ENCODE measurements at places on chromosomes 3 and 15. TPM values are rescaled to one million over a fixed set of nuclear protein-coding genes. Genes with fewer than 3 reads are reported as not detected.
A peak's percentile ranks its signal among the peaks of the same experiment; 100 is the strongest.

- H3K27me3 ChIP-seq: peaks cover 3% of the 10 kb centered on the region
- no peak for DNase-seq
- H3K36me3 ChIP-seq: no peaks in the 10 kb centered on the region
- H3K4me1 ChIP-seq: no peaks in the 10 kb centered on the region
- no peak overlapping the region for H3K4me3 ChIP-seq
These were observed 13.7 kb downstream of the CCR8 start for GRCh38 chr3:39343076-39343717.

DNA sequence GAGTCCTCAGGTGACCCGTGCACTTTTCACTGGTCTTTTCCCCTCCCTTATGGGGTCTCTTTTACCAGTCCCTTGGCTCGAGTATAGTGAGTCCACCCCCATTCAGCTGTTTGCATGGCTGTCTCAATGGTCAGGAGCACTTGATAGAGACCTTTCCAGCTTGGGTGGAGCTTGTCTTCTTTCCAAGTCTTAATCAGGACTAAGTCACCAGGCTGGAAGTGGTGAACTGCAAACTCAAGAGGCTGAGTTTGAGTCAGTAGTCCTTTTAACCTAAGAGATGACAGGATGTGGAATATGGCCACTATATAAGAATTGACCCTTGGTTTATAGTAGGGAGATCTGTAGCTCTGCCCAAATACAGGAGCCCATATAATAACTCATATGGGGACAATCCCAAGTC, 279.7 kb downstream of the PYDC2 start:
- H3K4me3 ChIP-seq: no peak overlapping the region
- no peak for DNase-seq
- H3K4me1 ChIP-seq: no peaks in the 10 kb centered on the region
- H3K27me3 ChIP-seq: no peaks in the 10 kb centered on the region

GRCh38 chr15:29668120-29668602, 154.1 kb downstream of the TJP1 start:
- H3K4me1 ChIP-seq: peaks cover 37% of the 10 kb centered on the region
- no peak overlapping the region for H3K4me3 ChIP-seq
- no peaks in the 10 kb centered on the region for H3K27me3 ChIP-seq
- H3K36me3 ChIP-seq: no peaks in the 10 kb centered on the region

GRCh38 chr3:158769952-158770740, 31.7 kb upstream of the MFSD1 start:
- no peak overlapping the region for H3K4me3 ChIP-seq
- no peaks in the 10 kb centered on the region for H3K27me3 ChIP-seq
- H3K36me3 ChIP-seq: no peaks in the 10 kb centered on the region
- H3K4me1 ChIP-seq: peaks cover 23% of the 10 kb centered on the region
- no peak overlapping the region for H3K27ac ChIP-seq

The CACNA2D3 gene
- 0.46 TPM for total RNA-seq

The C3orf85 gene
- not detected for total RNA-seq

The LARP6 gene
- total RNA-seq: 123 TPM

DNA sequence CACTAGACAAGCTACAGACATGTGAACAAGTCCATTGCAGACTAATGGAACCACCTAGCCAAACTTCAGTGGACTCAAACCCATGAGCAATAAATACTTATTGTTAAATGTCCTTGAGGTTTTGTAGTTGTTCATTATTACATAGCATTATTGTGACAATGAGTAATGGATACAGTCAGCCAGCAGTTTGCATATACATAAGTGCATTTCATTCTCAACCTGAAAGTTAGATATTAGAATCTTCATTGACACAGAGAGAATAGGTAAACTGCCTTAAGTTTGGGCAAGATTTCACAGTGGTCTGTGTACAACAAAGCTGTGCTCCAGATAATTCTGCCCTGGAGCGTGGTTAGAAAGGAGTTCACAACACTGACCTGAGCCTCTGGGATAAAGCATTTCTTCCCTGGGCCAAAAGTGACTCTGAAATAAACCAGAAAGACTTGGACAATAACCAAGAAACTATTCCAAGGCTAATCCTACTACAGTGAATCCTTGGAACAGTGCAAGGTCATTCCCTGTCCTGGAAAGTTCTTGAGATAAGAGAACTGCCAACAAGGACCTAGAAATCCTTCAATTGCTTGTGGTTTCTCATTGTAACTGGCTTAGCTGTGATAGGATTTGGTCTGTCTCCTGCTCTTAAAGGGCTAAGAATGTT, 225.5 kb upstream of the STT3B start:
- no peaks in the 10 kb centered on the region for H3K36me3 ChIP-seq
- H3K4me3 ChIP-seq: no peak overlapping the region
- H3K4me1 ChIP-seq: no peaks in the 10 kb centered on the region

- H3K4me1 ChIP-seq: peaks cover 19% of the 10 kb centered on the region
- no peaks in the 10 kb centered on the region for H3K36me3 ChIP-seq
- peaks cover 94% of the 10 kb centered on the region for H3K27me3 ChIP-seq
- H3K4me3 ChIP-seq: no peak overlapping the region
- no peak overlapping the region for H3K27ac ChIP-seq
These were observed 10.2 kb downstream of the SHOX2 start for GRCh38 chr3:158095814-158096704.

- H3K36me3 ChIP-seq: no peaks in the 10 kb centered on the region
- H3K27ac ChIP-seq: no peak overlapping the region
- H3K4me1 ChIP-seq: peaks cover 8% of the 10 kb centered on the region
- H3K27me3 ChIP-seq: peaks cover 76% of the 10 kb centered on the region
These were observed 153.4 kb downstream of the LMLN start for GRCh38 chr3:198113206-198114053.

DNA sequence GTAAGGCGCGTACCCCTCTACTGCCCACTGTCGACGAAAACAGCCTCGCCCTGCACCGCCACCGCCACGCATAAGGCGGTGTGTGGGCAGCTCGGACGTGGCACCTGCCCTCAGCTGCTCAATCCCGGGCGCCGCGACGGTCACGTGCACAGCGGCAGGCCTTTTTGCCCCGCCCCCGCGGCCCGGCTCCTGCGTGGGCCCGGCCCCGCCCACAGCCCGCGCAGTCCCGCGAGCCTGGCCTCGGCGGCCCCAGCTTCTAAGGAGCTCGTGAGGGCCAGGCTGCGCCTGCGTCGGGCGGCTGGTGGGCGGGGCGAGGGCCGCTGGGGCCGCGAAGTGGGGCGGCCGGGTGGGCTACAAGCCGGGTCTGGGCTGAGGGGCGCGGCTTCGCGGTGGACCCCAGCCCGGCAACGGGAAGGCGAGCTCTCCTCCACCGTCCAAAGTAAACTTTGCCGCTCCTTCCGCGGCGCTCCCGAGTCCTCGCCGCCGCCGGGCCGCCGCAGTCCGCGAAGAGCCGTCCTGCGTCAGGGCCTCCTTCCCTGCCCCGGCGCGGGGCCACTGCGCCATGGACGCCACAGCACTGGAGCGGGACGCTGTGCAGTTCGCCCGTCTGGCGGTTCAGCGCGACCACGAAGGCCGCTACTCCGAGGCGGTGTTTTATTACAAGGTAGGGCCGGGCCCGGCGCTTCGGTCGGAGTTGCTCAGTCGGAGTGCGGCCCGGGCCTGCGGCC, at the start of gene CAPN7:
CAPN7 (plus strand) TSS at position 313 of the 728 bp plus-strand sequence; CDS start at position 563, 250 bp downstream.
- DNase-seq: peak; percentile 99
- H3K4me1 ChIP-seq: peaks cover 27% of the 10 kb centered on the region
- peak within 1 kb of the TSS; percentile 87 for H3K4me3 ChIP-seq
- H3K27ac ChIP-seq: peak within 1 kb of the TSS; percentile 93
- peaks cover 4% of the 10 kb centered on the region for H3K36me3 ChIP-seq
- H3K27me3 ChIP-seq: no peaks in the 10 kb centered on the region

DNA sequence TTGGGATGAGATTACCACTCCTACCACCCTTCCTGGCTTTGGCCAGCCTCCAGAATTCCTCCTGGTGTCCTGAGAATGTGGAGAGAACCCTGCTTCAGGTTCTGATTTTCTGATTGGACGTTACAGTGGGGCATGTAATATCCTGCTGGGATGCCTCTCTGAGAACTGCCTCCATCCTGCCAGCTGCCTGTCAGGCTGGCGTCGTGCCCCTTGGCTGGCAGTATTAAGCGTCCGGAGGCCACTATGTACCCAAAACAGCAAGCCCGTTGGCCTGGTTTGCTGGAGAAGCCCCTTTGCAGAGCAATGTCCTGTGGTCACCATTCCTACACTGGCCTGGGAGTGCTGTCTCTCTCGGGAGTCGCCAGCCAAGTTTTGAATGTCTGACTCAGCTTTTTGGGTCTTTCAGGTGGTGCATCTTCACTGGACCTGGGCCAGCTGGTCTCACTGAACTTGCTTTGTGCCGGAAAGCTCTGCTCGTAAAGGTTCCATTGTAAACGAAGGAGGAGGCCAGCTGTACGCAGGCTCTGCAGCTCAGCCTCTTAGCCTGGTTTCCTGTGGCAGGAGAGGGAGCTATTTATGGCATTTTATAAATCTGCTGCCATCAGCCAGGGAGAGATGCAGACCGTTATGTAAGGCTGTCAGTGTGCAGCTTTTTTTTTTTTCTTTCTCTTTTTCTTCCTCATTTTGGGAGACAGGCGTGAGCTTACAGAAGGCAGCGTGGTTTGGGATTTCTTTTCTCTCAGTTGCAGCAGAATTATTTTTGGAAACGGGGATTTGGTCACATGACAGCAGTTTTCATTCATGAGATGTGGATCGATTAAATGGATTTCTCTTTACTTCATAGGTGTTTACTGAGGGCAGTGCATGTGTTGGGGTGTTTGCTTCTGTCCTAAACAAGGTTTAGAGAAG, 19.0 kb upstream of the TRAK1 start:
- peak; percentile 86 for DNase-seq
- H3K27ac ChIP-seq: peak overlapping the region; percentile 94
- peaks cover 2% of the 10 kb centered on the region for H3K36me3 ChIP-seq
- peak overlapping the region; percentile 63 for H3K4me3 ChIP-seq

DNA sequence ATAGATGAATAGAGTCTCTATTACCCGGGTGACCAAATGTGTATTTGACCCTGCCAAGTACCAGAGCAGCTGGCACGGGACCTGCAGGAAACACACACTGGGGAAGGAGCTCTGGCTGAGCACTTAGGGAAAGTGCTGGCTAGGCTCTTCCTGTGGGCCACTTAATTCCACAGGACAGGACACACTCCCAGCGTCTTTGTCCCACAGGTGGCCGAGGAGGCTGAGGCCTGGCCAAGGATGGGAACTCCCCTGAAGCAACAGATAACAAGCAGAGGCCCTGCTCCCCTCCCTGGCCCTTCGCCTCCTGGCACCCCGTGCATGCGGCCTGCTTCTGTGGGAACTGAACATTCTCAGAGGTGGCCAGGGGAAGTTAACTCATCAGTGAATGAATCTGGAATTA, 180.8 kb downstream of the ATP10A start:
- peaks cover 24% of the 10 kb centered on the region for H3K4me1 ChIP-seq
- peak overlapping the region; percentile 18 for H3K27ac ChIP-seq
- H3K27me3 ChIP-seq: no peaks in the 10 kb centered on the region
- no peak for DNase-seq

DNA sequence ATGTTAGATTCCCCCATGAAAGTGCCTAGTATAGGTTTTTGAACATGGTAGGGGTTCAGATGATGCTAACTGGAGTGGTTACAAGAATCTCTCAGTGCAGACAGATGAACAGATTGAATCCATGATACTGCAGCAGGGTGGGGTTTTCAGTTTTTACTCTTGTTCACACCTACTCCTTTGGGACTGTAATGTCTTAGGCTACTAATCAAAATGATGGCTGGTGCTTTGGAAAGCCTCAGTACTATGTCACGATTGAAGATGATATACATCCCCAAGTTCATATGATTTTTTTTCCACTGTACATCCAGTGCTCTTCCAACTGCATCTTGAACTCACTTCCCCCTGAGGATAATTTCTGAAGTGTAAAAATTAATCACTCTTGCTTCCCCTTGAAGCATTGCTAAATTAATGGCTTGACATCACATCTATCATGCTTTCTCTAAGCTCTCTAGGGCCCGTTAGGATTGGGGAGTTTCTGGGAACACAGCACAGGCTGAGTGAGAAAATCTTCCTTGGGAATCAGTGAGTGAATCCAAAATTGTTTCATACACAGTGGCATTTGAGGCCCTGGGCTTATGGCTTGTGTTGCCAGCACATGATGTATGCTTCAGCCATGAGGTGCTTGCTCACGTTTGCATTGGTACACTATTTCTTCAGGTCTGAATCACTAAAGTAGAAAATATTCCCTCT, 115.0 kb upstream of the TPRG1 start:
- peaks cover 7% of the 10 kb centered on the region for H3K4me1 ChIP-seq
- H3K36me3 ChIP-seq: no peaks in the 10 kb centered on the region
- H3K27ac ChIP-seq: no peak overlapping the region
- no peak overlapping the region for H3K4me3 ChIP-seq

GRCh38 chr15:51737522-51738305, at the start of gene LYSMD2:
LYSMD2 (minus strand) TSS chr15:51737655; CDS start chr15:51737622, 33 bp downstream.
- H3K4me3 ChIP-seq: peak within 1 kb of the TSS; percentile 73
- H3K27me3 ChIP-seq: peaks cover 13% of the 10 kb centered on the region
- H3K36me3 ChIP-seq: no peaks in the 10 kb centered on the region
- peak; percentile 85 for DNase-seq
- H3K27ac ChIP-seq: no peak within 1 kb of the TSS

The SERPINI2 gene
- total RNA-seq: not detected

The SLC28A1 gene
- total RNA-seq: not detected

DNA sequence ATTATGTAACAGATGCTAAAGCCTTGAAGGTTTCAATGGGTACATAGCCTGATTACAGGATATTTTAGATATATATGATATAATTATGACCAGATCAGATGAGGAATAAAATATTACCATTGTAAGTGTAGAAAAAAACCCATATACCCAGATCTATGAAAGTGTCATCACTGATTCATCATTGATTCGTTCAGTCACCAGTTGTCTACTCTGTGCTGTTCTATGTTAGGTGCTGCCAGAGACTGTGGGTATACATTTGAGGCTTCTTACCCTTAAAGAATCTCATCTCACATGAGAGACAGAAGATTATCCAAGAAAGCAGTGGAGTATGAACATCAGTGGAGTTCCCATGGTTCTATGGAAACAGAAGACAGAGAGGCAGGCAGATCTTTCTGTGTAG, 92.2 kb downstream of the MBNL1 start:
- DNase-seq: no peak
- H3K27me3 ChIP-seq: no peaks in the 10 kb centered on the region
- H3K4me3 ChIP-seq: no peak overlapping the region

DNA sequence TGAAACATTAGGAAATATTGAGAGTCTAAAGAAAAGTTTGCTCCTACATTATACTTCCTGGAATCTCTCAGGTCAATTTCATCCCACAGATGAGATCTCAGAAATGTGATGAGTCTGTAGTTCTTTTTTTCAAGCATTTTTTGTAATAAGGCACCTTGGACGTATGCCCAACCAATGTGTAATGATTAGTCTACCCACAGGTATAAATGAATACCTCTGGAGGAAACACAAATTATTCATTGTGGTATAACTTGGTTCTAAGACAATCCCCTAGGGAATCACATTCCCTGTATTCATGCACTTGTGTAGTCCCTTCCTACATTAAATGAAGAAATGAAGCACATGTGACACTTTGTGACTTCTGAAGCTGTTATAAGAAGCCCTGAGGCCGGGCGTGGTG, 596.2 kb upstream of the UBE2E2 start:
- H3K36me3 ChIP-seq: no peaks in the 10 kb centered on the region
- H3K4me1 ChIP-seq: no peaks in the 10 kb centered on the region
- no peak overlapping the region for H3K4me3 ChIP-seq

The ADAMTS9 gene
- total RNA-seq: 1.5 TPM

GRCh38 chr3:134366928-134367811, 7.1 kb downstream of the AMOTL2 start:
- no peak overlapping the region for H3K4me3 ChIP-seq
- no peak for DNase-seq
- H3K27me3 ChIP-seq: no peaks in the 10 kb centered on the region
- peaks cover 54% of the 10 kb centered on the region for H3K36me3 ChIP-seq
- peaks cover 96% of the 10 kb centered on the region for H3K4me1 ChIP-seq

The GOLGA6B gene
- not detected for total RNA-seq

The CIP2A gene
- 9.0 TPM for total RNA-seq
